ENCODE measurements at places on chromosomes 5 and 9.

GRCh38 chr5:1185038-1185627 is 16.3 kb upstream of the SLC6A19 start:
- DNase-seq, result no peak

DNA sequence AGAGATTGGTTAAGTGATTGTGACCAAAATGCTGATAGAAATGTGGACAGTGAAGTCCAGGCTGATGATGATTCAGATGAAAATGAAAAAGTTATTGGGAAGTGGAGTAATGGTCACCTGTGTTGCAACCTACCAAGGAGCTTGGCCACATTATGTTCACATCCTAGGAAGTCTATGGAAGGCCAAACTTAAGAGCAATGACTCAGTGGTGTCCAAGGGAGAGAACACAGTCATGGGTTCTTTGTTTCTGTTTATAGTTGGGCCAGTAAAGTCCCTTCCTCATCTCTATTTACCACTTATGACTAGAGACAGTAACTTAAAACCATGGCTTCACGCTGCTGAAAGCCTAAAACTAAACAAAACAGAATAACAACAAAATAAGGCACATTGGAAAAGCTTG is 555.3 kb upstream of the DAB2 start:
- DNase-seq, result no peak

DNA sequence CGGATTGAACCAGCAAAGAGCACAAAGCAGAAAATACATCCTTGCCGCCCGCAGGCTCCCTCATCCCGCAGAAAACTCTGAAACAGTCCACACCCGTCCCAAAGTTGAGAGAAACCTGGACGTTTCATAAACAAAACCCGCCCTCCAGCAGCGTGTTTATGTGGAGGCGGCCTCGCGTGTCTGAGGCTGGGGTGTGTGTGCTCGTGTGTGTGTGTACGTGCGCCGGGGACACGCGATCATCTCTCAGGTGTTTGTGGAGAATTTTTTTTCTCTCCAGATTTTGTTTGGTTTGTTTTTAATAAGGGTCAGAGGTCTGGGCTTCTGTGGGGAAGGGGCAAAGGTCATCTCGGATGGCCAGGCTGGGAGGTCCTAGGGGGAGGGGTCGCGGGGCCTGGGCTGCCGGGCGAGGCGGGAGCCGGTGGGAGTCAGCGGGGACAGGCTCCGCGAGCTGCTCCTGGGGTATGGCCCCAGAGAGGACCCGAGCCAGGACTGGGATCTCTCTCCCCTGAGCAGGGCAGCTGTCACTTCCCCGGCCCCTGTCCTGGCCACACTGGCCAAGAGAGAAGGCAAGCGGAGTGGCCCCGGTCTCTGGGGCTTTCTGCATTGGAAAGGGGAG is 206.4 kb downstream of the C9orf50 start:
- DNase-seq, result no peak

DNA sequence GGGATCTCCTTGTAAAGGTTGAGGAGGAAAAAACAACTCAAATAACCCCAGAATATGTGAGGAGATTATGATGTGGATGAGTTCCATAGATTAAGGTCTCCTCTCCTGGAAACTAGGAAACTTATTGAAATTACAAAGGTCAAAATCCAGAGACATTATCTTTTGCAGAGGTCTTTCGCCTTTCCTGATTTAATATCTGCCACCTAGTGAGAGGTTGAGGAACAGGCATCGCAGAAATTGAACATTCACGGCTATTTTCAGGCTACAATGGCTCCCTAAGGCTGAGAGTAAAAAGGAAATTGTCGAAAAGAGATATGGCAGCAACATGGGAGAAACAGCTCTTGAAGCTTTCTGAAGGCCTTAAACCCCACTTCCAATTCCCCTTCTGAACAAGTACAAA is 127.5 kb upstream of the PLCXD3 start:
- no peak for DNase-seq

DNA sequence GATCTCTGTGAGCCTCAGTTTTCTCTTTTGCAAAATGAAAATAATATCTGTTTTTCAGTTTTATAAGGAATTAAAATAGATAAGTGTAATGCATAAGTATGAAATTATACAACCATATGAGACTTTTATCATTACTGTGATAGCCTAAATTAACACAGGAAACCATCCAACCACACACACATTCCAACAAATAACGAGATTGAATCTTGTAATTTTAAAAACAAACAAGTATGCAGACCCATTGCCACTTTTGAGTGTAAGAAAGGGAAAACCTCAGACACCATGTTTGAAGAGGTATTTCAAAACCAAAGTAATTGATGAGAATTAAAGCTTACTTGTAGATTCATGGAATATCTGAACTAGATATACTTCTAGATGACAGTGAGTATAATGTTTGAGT is 32.0 kb downstream of the XRCC4 start:
- no peak for DNase-seq

All from cardiac septum (tissue), 1 donor.